ENCODE measurements at places on chromosomes 1 and 21.
A peak's percentile ranks its signal among the peaks of the same experiment; 100 is the strongest.

GRCh38 chr1:218686258-218686657 lies 341.1 kb downstream of the TGFB2 start:
- no peak for DNase-seq

GRCh38 chr1:66644331-66644730 lies 107.9 kb upstream of the DYNLT5 start:
- DNase-seq: no peak

- no peak for DNase-seq
These were observed 44.7 kb downstream of the ATF6 start for GRCh38 chr1:161810780-161811179.

GRCh38 chr1:12692967-12693782 lies 22.7 kb upstream of the AADACL3 start:
- DNase-seq: no peak

- no peak for DNase-seq
These were observed 15.0 kb upstream of the LEMD1 start for GRCh38 chr1:205436776-205437410.

DNA sequence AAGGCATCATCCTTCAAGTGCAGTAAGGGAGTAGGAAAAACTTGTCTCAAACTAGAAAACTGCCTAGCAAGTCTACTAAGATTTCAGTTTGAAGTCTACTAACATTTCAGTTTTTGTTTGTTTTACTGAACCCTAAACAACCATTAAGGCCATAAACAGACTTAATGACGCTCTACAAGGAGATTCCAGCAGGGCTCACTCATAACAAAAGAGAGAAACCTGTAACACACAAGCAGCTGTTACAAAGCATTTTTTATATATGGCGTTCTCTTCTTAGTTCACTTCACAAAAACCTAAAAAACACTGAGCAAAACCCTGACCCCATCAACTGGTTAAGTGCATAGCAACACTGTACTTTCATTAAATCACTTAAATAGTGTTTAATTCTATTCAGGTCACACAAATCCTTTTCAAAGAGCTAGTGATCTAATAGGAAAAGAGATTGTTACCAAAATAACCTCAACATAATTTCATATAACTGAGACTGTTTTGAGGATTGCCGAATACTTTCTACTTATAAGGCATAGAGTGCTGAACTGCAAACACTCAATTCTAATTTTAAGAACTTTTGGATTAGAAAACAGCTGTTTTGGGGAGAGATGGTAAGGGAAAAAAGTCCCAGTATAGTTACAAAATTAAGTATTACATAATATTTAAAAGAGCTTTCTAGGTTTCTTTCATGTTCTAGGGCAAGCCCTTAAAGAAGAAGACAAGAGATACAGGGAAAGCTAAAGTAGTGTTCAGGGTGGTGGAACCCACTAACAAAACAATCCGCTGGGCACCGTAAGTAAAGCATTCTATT lies 1.4 kb downstream of the B3GALNT2 start:
- DNase-seq: no peak

GRCh38 chr1:149899460-149900284 lies at the start of gene BOLA1:
Gene BOLA1 (plus strand): TSS chr1:149899568. CDS start chr1:149900060, 492 bp downstream.
- peak; percentile 99 for DNase-seq

- peak; percentile 53 for DNase-seq
These were observed 38.5 kb upstream of the ENAH start for GRCh38 chr1:225691377-225691776.

DNA sequence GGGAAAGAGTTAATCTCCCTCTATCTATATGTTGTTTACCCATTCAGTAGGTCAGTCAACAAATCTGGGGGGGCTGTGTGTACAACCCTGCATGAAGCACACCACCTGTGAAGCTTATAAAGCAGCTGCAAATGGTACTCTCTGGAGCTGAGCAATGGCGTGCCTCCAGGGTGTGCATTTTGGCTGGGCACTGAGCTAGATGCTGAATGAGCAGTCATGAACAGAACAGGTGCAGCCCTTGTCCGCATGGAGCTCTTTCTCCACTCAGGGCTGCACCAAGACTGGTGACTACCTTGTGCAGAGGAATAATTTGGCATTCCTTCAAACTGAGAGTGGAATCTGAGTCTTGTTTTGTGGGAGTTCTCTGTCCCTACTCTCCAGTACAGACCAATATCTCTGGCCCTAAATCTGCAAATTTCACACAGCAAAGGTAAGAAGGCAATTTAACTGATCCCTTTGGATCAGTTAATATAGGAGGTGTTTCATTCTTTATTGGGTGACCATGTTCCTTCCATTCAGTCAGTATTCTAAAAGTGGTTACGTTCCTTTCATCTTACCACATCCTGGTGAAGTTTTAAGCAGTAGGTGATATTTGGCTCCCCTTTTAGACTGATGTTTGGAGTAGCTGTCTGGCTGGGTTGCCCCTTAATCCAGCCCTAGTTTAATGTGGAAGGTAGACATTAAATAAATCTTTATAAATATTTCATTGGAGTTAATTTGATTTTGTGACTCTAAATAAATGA lies 76.0 kb downstream of the GPR88 start:
- DNase-seq: no peak

DNA sequence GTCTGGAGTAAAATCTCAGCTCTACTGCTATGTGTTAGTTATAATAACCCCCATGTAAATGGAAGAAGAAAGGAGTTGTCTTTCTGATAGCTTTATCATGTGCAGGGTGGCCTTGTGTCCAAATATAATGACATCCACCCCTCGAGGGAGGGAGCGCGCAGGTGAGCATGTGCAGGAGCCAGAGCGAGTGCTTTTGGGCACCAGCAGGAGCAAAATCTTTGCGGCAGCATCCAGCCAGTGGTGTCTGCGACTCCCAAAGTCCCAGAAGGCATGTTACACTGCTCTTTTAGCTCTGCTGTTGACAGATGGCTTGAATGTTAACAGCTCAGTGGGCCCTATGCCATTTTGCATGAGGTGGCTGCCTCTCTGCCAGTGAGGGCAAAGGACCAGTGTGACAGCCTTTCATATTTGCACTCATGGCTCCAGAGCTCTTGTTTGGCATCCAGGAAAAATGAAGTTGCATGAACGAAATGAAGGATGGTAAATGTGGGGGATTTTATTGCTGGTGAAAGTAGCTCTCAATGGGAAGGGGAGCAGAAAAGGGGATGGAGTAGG lies 146.7 kb downstream of the HMCN1 start:
- no peak for DNase-seq

DNA sequence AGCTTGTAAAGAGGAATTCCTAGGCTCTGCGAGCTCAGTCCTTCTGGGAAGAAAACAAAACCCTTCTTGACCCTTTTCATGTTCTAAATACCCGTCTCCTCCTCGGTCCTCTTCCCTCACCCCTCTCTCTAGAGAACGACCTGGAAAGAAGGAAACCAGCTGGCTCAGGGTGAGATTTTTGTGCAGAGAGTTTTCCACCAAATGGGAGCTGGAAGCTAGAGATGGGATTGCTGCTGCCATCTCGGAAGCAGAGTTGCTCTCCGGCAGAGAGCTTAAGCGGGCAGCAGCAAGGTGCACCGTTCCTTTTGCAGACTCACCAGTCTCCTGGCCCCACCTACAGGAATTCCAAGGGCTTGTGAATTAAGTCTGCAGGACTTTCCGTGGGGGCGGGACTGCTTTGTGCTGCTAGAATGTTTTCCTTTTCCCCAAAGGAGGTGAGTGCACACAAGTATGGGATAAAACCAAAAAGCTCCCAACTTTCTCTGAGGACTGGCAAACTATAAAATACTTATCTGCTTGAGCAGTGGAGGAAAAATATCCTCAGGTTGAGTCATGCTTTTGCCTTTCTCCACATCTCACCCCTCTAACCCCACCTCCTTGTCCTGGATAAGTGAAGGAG lies 29.1 kb upstream of the KIAA0040 start:
- DNase-seq: no peak

- no peak for DNase-seq
These were observed 52.2 kb downstream of the RAB3GAP2 start for GRCh38 chr1:220219865-220220698.

DNA sequence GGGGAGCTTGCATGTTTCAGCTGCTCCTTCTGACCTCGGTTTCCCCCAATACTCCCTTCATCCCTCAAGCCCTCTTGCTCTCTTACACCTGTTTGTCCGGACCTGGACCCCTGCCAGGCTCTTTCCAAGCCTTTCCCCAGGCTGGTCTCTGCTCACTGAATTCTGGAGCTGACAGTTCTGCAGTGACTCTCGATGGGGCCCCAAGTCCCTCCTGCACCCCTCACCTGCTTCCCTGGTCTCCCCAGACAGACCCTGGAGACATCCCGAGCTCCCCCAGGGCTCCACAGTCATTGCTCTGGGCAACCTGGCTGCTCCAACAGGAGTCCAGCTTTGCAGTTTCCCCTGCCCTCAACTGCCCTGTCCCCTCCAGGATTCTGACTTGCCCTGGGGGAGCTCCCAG lies 198.6 kb downstream of the GRIK3 start:
- DNase-seq: no peak

- no peak for DNase-seq
These were observed 344.5 kb downstream of the PDE4B start for GRCh38 chr1:66137235-66137634.

DNA sequence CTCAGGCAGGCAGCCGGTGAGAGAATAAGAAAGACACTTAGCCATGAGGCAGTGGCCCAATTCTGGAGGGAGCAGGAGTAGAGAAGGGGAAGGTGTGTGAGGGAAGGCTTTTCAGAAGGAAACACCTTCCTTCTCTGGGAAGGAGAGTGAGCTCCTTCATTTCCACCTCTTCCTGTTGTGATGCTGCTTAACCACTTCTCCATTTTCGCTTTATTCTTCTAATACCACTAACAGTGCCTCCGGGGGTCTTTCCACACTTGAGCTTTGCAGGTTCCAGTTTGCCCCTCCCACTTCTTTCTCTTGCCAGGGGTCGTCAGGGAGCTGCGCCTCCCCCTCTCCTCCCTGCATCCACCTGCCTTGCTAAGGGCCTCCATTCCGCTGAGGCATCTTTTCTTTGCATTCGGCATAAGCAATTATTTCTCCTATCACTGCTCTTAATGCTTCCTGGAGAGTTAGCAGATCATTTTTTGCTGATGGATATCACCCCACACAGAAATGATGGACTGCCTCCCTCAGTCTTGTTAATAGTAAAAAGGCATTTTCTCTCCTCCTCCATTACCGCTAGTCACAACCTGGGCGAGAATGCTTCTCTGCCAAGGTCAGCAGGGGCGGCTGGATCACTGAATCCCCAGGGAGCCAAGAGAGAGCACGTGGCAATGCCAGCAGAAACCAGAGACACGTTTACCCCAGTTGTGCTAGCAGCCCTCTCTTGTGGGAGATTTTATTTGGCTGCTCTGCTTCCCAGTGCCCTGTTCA lies 74.8 kb downstream of the ELAVL4 start:
- DNase-seq: no peak

DNA sequence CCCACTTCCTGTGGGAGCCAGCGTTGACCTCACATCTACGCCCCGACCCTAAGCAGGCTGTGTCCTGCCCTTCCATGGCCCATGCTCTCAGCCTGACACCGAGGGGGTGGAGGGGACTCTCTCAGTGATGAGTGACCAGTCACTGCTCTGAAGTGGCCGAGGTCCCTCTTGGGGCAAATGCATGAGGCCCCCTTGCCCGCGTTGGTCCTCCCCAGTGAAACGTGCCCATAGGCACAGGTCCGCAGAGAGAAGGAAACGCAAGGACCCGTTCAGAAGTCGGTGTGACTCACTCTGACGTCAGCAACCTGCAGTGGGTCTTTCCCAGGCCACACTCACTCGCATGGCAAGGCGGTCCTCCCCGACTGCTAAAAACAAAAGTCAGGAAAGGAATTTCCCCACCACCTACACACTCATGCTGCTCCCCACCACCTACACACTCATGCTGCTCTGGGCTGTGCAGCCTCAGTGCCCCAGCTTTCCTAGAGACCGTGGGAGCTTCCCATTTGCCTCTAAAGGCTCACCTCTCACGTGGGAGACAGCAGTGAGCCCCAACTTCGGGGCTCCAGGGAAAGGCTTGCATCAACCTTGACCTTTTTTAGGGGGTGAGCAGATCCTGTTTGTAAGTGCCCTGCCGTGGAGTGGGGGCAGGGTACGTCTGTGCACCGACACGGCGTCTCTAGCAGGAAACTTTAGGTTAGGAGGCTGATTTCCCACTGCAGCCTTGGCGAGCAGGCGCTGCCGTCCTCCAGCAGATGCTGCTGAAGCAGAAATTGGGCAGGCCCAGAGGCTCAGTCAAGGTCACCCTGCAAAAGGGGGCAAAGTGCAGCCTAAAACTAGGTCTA lies 11.4 kb downstream of the UBASH3A start:
- peak; percentile 78 for DNase-seq

DNA sequence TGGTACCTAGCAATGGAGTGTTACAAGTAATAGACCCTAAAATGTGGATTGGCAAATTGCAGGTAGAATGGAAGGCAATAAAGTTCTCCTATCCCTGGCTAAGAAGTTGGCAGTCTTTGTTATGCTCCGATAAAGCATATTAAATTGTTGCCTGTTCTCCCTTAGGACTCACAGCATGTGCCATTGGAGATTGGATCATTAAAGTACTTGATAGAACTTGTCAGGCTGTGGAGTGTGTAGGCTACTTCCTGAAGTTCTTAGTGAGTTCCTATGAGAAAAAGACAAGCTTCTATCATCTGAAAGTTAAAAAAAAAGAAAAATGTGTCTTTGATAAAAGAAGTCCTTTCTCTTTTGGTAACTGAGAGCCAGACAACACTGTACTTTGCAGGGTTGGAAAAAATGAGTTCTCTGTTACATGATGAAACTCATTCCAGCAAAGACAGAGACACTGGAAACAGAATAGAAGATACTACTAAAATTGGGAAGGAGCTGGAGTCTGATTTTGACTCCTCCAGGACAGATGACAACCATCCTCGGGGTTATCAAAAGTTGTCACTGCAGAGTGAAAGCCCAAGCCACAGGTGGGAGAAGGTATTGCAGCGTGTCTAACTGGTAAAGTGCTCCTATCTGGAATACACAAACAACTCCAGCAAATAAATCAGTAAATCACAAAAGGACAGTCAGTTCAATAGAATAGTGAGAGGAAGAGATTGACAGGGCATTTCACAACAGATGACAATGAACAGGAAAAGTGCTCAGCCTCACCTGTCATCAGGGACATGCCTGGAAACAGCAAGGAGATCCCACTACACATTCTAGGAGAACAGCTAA lies 87.5 kb upstream of the WDR26 start:
- DNase-seq: no peak

- no peak for DNase-seq
These were observed 80.9 kb downstream of the TTC3 start for GRCh38 chr21:37153935-37154350.
